ENCODE measurements at places on chromosomes 1 and 21.

DNA sequence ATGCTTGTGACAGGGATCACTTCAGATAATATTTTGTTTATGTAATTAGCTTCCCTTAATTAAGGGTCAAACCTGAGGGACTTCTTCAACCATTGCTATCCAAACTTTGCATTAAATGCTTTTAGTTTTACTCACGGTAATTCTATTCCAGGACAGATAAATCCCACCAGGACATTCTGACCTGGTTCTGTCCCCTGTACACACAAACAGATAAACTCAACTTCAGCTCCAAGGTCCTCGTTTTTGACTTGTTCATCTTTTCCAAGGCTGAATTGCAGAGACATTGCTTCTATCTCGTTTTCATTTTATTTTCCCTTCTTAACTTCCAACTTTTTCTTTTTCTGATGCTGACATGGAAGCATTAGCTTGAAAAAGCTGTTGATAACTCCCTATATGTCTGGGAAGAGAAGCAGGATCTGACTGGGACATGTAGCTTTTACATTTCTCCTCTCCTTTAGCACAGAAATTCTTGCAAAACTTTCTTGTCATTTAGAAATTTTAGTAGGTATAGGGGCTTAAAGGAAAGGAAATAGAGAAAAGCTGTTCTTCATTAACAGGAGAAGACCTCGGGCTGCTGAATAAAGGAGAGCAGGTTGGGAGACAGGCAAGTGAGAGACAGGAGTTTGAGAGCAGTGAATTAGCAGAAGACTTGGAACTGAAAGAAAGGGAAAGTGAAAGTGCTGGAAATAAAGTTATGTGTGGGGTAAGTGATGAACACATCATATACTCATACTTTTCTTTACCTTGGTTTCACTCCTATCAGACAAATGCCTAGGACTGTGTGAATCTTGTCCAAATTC is 231.7 kb upstream of the B3GALT2 start:
- no peak for DNase-seq

DNA sequence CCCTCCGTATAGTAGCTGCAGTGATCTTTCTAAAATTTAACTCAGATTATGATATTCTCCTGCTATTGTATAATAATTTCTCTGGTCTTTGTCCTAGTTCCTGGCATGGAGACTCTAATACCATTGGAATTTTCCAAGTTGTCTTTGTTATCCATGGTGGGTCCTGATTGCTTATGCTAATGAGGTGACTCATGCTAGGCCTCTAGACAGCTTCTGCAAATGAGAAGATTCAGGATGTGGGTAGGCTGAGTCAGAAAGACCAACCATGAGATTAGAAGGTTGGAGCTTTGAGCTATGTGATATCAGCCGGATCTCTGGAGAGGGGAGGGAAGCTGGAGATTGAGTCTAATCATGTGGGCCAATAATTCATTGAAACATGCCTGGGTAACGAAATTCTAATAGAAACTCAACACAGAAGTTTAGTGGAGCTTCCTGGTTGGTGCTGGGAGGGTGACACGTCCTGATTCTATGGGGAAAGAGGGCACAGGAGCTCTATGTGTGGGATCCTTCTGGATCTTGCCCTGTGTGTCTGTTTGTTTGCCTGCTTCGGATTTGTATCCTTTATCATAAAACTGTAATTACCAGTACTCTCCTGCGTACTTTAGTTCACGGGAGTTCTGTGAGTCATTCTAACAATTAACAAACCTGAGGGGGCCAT is 73.2 kb upstream of the CNIH3 start:
- peak; percentile 24 for DNase-seq

DNA sequence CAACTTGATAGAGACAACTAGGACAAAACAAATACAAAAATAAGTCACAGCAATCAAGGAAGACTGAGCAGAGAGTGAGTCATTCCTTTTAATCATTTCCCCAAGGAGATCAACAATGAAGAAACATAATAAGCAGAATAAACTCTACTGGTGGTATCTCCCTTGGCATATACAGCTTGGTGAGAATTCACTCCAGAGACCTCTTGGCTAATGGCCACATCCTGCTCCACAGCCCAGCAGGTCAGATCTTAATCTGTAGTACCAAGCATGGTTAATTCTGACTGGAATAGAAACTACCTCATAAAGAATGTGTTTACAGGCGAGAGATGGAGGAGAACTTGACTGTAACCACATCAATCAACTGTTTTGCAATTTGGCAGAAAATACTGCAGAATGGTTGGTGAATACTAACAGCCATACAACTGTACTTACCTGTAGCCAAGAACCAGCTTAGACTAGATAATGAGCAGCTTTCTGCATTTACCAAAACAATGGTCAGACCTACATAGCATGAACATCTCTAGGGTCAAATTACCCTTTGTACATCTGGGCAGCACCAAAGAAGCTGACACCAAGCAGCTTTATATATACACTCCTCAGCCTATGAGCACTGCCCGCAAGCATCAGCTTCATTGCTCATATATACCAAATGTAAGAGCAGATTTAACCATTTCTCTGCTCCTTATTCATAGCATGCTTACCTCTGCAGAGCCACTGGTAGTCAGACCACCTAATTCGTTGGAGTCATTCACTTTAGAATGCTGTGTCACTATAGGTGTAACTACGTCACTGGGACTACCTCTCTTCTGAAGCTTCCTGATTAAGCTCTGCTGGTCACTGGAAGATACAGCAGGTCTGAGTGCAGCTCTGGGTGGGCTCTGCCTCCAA is 51.0 kb downstream of the KIAA0319L start:
- DNase-seq = peak; percentile 29

GRCh38 chr1:230090194-230090711 is 23.2 kb downstream of the GALNT2 start:
- no peak for DNase-seq

- no peak for DNase-seq
Observed at GRCh38 chr1:47003896-47004403, 19.5 kb upstream of the CYP4X1 start.

DNA sequence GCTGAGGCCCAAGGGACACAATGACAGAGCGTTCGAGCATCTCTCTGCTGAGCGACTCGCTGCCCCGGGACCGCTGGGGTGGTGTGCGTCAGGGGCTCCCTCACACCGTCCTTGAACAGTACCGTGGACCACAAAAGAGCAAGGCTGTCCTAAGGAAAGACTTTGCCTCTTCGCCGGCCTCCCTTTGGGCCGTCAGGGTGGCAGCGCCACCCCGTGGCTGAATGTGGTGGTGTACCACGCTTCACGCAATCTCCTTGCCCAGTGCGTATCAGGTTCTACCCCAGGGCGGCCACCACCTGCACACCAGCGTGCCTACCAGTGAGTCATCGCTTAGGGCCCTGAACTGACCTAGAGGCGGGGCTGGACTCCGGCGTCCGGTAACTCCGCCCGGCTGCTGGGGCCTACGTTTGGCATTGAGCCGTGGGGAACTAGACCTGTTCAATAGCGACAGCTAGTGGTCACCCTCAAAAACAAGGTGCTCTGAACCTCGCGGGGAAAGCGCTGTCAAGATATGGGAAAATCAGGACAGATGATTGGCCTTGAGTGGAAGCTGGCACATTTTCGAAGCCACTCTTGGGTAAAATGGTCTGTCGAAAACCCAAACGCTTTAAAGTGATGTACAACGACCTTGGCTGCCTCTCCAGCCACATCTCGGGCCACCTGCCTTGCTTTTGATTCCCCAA is 8.1 kb upstream of the TRAF3IP3 start:
- DNase-seq = peak; percentile 93

GRCh38 chr1:222373831-222374602 is 173.9 kb downstream of the HHIPL2 start:
- no peak for DNase-seq
